Naive B cell (primary cell): ENCODE measurements at places on chromosomes 7 and 10. TPM values are rescaled to one million over a fixed set of nuclear protein-coding genes. Genes with fewer than 3 reads are reported as not detected.

The GPR141 gene
- polyA plus RNA-seq, result not detected

DNA sequence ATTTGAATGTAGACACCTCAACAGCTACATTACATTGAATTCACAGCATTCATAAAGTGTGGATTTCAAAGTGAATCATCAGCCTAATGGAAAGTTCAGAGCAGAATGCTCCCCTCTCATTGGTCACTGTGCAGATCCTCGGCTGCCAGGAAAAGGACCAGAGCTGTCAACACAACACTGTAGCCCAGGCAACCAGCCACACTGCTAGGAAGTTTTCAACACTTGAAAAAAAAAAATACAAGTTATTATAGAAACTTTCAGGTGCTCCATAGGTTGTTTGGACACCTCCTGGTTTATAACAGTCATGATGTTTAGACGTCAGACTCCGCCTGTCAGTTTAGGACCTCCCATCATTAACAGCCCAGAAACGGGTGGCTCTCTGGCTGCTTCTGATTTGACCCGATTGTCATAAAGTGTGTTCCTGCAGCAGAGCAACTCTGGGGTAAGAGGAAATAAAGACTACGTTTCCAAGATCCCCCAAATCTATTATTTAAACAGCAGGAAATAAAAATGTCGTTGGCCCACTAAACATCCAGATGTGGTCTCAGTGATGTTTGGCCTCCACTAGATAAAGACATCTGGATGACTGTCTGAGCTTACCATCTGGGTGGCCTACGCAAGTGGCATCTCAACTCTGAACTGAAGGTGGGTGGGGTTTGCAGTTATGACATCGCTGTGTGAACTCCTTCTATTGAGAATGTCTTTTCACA, 117.4 kb downstream of the CABCOCO1 start:
- no peak for DNase-seq
- H3K27me3 ChIP-seq, result no peaks in the 10 kb centered on the region
- no peaks in the 10 kb centered on the region for H3K4me1 ChIP-seq
- no peaks in the 10 kb centered on the region for H3K36me3 ChIP-seq
- H3K27ac ChIP-seq, result no peak overlapping the region
- H3K4me3 ChIP-seq, result no peak overlapping the region

DNA sequence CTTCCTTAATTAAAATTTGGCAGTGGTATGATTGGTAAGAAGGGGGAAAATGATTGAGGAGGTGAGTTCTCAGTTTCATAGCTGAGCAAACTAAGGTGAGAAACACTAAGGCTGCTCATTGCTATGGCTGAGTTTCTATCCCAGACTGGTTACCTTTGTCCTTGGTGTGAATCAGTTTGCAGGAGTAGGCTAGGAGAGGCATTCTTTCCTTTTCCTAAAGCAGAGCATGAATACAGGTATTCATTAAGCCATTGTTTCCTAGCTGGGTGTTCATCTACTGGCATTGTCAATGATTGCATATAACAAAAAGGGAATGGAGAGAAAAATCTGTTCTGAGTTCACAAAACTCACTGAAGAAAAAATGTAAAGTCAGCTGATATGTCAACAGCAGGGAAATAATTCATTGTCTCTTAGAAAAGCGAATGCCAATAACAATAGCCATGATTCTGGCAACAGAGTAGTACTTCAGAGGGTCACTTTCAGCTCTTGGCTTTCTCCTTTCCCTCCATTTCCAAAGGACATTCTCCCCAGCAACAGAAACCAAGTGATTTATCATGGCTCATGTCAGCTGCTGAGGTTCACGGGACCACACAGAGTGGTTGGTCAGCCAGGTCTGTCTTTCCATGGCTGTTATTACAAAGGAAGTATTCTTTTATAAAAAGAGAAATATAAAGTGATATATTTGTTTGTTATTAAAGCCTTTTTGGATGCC, 234.0 kb downstream of the BICC1 start:
- H3K36me3 ChIP-seq, result no peaks in the 10 kb centered on the region
- no peak for DNase-seq
- no peak overlapping the region for H3K27ac ChIP-seq
- H3K4me3 ChIP-seq, result no peak overlapping the region

DNA sequence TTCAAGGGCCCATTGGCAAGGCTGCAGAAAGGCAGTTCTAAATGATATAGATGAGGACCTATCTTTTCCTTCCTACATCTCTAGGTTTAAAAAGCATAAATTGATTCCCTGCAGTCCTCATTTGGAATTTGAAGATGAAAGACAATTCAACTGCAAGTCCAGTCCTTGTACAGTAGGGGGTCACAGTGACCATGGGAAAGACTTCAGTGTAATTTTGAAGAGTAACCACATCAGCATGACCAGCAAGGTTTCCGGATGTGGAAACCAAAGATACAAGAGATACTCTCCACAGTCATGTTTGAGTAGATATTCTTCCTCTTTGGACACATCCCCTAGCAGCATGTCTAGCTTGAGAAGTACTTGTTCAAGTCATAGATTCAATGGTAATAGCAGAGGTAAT, 539.3 kb upstream of the TEX47 start:
- H3K27me3 ChIP-seq, result no peaks in the 10 kb centered on the region
- H3K4me3 ChIP-seq, result no peak overlapping the region
- H3K4me1 ChIP-seq, result no peaks in the 10 kb centered on the region
- DNase-seq, result no peak

The KLF14 gene
- 0.12 TPM for polyA plus RNA-seq

- peaks cover 20% of the 10 kb centered on the region for H3K27me3 ChIP-seq
- DNase-seq, result no peak
- H3K27ac ChIP-seq, result no peak within 1 kb of the TSS
- no peaks in the 10 kb centered on the region for H3K4me1 ChIP-seq
These were observed at the start of gene OPN4 for GRCh38 chr10:86654411-86655172. TSS of gene OPN4 (plus strand) at chr10:86654547. CDS start at chr10:86654784, 237 bp downstream.

DNA sequence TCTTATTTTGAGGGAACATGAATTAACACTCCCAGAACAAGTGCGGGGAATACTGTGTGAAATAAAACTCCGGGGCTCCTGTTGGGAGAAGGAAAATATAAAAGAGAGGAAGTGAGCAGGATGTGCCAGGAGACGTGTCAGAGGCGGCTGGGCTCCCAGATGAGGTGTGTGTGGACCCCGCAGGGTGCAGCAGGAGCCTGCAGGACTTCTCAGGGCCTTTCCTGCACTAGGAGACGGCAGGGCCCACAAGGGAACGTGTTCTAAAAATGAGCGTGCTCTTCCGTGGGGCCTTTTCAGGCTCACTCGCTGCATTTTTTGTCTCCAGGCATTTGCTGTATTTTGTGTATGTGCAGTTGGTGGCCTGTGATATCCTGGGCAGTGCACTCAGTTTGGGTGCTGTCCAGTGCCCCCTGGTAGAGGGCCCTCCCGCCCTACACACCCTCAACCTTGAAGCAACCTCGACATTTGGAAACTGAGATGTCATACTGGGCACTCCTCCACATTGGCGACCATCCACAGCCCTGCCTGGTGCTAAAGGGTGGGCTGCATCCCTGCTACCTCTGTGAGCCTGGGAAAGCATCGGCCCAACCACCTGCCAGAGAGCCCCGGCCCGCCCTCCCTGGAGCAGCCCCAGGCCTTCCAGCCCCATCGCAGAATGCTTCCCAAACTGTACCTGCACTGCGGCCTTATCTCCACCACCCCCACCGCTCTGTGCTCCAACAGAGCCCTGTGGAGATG, 35.2 kb upstream of the EN2 start:
- H3K4me3 ChIP-seq, result no peak overlapping the region
- peaks cover 76% of the 10 kb centered on the region for H3K27me3 ChIP-seq
- H3K27ac ChIP-seq, result no peak overlapping the region
- DNase-seq, result no peak
- H3K4me1 ChIP-seq, result no peaks in the 10 kb centered on the region

The EMX2 gene
- not detected for polyA plus RNA-seq

The LBX1 gene
- polyA plus RNA-seq, result not detected

- H3K4me1 ChIP-seq, result peaks cover 13% of the 10 kb centered on the region
- H3K27ac ChIP-seq, result no peak overlapping the region
- no peak overlapping the region for H3K4me3 ChIP-seq
- no peak for DNase-seq
- no peaks in the 10 kb centered on the region for H3K27me3 ChIP-seq
- no peaks in the 10 kb centered on the region for H3K36me3 ChIP-seq
These were observed 297.9 kb upstream of the KLF6 start for GRCh38 chr10:4082861-4083260.

The RARRES2 gene
- polyA plus RNA-seq, result not detected

GRCh38 chr7:16170671-16171070, 250.7 kb downstream of the CRPPA start:
- no peak overlapping the region for H3K27ac ChIP-seq
- no peaks in the 10 kb centered on the region for H3K4me1 ChIP-seq
- H3K4me3 ChIP-seq, result no peak overlapping the region
- no peaks in the 10 kb centered on the region for H3K27me3 ChIP-seq
- no peaks in the 10 kb centered on the region for H3K36me3 ChIP-seq

The CCL24 gene
- not detected for polyA plus RNA-seq

GRCh38 chr10:11177926-11178471, 160.3 kb downstream of the CELF2 start:
- no peak for DNase-seq
- peaks cover 7% of the 10 kb centered on the region for H3K36me3 ChIP-seq
- H3K4me1 ChIP-seq, result peaks cover 97% of the 10 kb centered on the region

- H3K27ac ChIP-seq, result no peak overlapping the region
- no peaks in the 10 kb centered on the region for H3K36me3 ChIP-seq
- H3K4me3 ChIP-seq, result peak overlapping the region; percentile 64
These were observed 930 bp upstream of the HOXA10 start for GRCh38 chr7:27174874-27175625.

The ASZ1 gene
- not detected for polyA plus RNA-seq

DNA sequence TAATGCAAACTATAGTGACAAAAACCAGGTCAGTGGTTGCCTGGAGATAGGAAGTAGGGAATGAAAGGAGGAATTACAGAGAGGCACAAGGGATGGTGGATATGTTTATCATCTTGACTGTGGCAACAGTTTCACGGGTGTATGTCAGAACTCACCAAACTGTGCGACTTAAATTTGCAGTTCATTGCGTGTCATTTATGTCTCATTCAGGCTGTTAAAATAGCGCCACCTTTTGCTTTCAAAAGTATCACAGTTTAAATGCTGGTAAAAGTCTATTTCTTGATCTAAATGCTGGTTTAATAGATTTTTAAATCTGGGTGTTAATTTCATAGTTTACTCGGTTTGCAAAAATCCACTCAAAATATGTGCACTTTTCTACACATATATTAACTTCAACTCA, 51.0 kb downstream of the PTTG1IP2 start:
- H3K4me3 ChIP-seq, result no peak overlapping the region
- no peaks in the 10 kb centered on the region for H3K36me3 ChIP-seq
- no peak for DNase-seq

GRCh38 chr10:125105155-125105554, 55.2 kb downstream of the CTBP2 start:
- H3K36me3 ChIP-seq, result peaks cover 11% of the 10 kb centered on the region
- peaks cover 37% of the 10 kb centered on the region for H3K27me3 ChIP-seq
- no peak overlapping the region for H3K27ac ChIP-seq
- no peaks in the 10 kb centered on the region for H3K4me1 ChIP-seq
- H3K4me3 ChIP-seq, result no peak overlapping the region

DNA sequence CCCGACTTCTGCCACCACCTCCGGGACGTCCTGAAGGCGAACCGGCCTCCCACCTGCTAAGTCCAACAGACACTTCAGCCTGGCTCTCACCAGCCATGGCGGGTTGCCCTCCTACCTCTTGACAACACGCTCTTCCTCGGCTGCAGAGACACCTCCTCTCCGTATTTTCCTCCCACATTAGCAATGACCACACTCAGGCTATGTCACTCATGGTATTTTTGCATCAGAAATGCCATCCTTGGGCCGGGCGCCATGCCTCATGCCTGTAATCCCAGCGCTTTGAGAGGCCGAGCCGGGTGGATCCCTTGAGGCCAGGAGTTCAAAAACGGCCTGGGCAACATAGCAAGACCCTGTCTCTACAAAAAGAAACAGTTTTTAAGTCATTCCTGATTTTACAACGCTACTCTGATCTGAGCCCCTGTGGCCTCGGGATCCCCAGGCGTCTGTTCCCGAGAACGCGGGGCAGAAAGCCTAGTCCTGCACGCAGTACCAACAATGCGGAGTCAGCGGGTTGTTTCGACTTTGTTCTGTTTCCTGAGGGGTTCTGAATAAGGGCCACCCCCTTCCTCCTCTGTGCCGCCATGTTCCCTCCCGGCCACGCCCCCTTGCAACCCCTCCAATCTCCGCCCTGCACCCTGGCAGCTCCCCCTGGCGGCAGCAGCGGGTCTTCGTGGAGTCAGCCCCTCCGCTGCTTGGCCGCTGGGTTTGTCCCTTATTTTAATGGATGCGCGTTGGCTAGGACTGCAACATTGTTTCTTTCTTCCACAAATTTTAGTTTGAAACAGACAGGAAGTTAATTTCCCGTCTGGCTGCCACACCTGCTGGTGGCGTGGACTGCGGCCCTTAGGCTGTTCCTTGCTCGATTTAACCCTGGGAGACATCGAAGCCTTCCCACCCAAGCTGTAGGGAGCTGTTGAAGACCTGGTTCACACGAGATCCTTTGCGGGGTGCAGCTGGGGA, 9.7 kb upstream of the ZFAND2A start:
- H3K36me3 ChIP-seq, result no peaks in the 10 kb centered on the region
- H3K27me3 ChIP-seq, result no peaks in the 10 kb centered on the region
- peak; percentile 84 for DNase-seq
- peak overlapping the region; percentile 93 for H3K27ac ChIP-seq
- H3K4me3 ChIP-seq, result peak overlapping the region; percentile 89

The NACAD gene
- not detected for polyA plus RNA-seq

GRCh38 chr10:131725581-131726069, 175.2 kb upstream of the PPP2R2D start:
- H3K27me3 ChIP-seq, result peaks cover 16% of the 10 kb centered on the region
- DNase-seq, result no peak
- H3K36me3 ChIP-seq, result no peaks in the 10 kb centered on the region
- H3K27ac ChIP-seq, result no peak overlapping the region

DNA sequence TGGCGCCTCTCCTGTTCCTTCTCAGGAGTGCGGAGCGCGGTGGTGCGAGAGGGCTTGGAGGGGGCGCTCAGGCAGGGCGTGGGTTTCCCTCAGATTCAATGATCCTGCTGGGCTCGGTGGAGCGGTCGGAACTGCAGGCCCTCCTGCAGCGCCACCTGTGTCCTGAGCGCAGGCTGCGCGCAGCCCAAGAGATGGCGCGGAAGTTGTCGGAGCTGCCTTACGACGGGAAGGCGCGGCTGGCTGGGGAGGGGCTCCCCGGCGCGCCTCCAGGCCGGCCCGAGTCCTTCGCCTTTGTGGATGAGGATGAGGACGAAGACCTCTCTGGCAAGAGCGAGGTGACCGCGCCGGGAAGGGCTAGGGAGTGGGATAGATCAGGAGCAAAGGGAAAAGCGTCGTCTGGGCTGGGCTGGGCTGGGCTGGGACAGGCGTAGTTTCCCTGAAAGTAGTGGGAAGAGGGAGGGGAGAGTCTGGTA, 17.0 kb downstream of the FAM131B start:
- no peak overlapping the region for H3K27ac ChIP-seq
- peak; percentile 9 for DNase-seq
- H3K27me3 ChIP-seq, result peaks cover 19% of the 10 kb centered on the region
- H3K4me1 ChIP-seq, result peaks cover 9% of the 10 kb centered on the region
